A549 treated with dexamethasone at 1 μM for 4 hours (cell line): ENCODE measurements at places on chromosomes 5 and 9. TPM values are rescaled to one million over a fixed set of nuclear protein-coding genes. Genes with fewer than 3 reads are reported as not detected.

ZBED3 gene
- total RNA-seq, result 3.5 to 4.4 TPM (median 4.1 TPM) in 5 replicates

DDX4 gene
- total RNA-seq, result 0.05 to 0.08 TPM in 2 of 5 replicates, not detected in the others

RNF44 gene
- 20.4 to 40.3 TPM (median 35.2 TPM) in 5 replicates for total RNA-seq

SLC22A4 gene
- 4.8 to 6.3 TPM (median 5.4 TPM) in 5 replicates for total RNA-seq

AGTPBP1 gene
- total RNA-seq, result 8.3 to 11.6 TPM (median 9.7 TPM) in 5 replicates

NRG2 gene
- total RNA-seq, result 1.8 to 2.4 TPM (median 2.0 TPM) in 5 replicates

ZBTB26 gene
- 1.5 to 2.4 TPM (median 2.1 TPM) in 5 replicates for total RNA-seq

GFI1B gene
- total RNA-seq, result 0.05 to 0.17 TPM (median 0.06 TPM) in 5 replicates

PAEP gene
- total RNA-seq, result 0.14 to 0.45 TPM (median 0.36 TPM) in 5 replicates

CDC25C gene
- 9.0 to 11.0 TPM (median 9.7 TPM) in 5 replicates for total RNA-seq

TAS2R1 gene
- total RNA-seq, result not detected in 5 replicates

PDE6A gene
- 0.20 to 0.32 TPM (median 0.30 TPM) in 5 replicates for total RNA-seq

TRIP13 gene
- total RNA-seq, result 63.1 to 74.5 TPM (median 72.4 TPM) in 5 replicates

ADRB2 gene
- total RNA-seq, result 1.1 to 1.4 TPM (median 1.1 TPM) in 5 replicates

NUTM2G gene
- total RNA-seq, result 0.05 TPM in 1 of 5 replicates, not detected in the others

PCDHB10 gene
- total RNA-seq, result 0.06 to 0.08 TPM (median 0.07 TPM) in 3 of 5 replicates, not detected in the others

MLANA gene
- not detected in 5 replicates for total RNA-seq

MED27 gene
- total RNA-seq, result 31.2 to 35.6 TPM (median 32.4 TPM) in 5 replicates

DNAJC21 gene
- total RNA-seq, result 27.0 to 29.5 TPM (median 28.0 TPM) in 5 replicates

SV2C gene
- 0.01 TPM in 1 of 5 replicates, not detected in the others for total RNA-seq
